ENCODE measurements at places on chromosomes 2 and 18.

GRCh38 chr18:3055186-3055728 lies 42.3 kb upstream of the LPIN2 start:
- no peak for DNase-seq

- peak; percentile 32 for DNase-seq
These were observed 21.2 kb upstream of the ACVR1 start for GRCh38 chr2:157897106-157897971.

GRCh38 chr2:20207051-20207450 lies 17.9 kb downstream of the SDC1 start:
- DNase-seq, result no peak

DNA sequence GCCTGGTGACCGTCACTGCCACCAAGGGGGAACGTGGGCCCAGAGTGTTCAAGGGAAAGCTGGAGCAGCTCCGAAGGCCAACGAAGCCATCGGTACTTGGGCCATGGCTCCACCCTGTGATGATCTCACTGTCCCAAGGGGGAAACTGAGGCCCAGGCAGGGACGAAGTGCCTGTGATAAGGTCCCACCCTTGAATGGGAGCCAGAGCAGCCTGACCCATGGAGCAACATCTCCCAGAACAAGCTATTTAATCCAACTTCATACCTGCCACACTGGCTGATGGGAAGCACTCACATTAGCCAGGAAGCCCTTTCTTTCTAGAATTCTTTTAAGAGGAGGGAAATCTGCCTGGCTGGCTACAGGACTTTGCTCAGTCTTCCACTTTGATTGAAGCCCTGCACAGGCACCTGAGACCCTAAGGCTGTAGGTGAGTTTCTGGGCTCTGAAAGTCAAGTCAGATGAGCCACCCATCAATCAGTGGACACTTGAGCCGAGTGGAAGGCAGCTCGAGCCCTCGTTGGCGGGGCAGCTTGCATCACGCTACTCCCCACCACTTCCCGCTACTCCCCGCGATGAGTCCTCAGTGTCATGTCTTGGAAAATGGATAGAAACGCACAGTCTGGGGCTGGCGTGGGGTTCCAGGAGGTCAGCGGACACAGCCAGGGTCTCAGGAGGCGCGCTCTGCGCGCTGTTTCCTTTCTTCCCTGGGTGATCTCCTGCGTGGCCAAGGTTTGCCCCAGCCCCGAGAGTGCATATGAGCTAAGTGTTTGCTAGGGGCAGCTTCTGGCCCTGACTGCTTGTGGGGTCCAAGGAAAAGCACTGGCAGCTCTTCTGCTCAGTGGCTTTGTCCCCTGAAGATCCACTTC lies 2.5 kb upstream of the HS6ST1 start:
- DNase-seq, result no peak

DNA sequence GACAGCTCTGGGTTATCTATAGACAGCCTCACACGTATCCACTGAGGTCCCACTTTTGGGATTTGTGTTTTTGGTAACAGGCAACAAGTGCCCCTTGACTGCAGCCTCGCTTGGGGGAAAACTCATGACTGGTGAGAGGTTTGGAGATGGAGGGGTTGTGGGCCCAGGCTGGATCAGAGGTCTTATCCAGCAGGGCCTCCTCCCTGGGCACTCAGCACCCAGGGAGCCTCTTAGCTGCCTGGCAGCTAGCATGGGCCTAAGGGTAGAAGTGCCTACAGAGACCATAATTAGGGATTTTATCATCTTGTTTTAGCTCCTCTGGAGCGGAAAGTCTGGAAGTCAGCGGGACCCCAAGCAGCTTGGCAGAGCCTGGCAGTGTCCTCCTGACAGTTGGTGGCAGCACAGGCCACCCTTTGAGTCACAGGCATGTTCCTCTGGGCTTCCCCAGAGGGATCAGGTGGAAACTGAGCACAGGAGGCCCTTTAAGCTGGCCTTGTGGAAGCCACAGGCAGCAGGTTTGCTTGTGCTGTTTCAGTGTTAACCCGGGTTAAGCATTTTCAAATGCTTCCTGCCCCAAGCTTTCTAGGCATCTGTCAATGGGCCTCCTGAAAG lies 143.1 kb downstream of the KCTD1 start:
- no peak for DNase-seq

DNA sequence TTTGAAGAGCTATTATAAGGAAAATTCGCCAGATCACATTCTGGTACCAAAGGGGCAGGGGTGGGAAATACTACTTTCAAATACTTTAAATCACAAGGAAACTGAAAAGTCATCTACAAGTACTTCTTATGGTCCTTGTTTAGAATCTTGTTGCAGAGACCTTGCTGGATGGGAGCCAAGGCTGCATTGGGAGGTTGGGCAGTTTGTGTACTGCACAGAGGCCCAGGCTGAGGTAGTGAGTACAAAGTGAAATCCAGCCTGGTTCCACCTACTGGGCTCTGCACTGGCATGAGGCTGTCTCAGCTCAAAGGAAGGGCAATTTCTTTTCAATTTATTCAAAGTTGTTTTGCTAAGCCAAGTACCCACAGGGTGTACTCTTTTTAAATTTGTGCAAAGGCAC lies 140.3 kb upstream of the DLX2 start:
- DNase-seq, result no peak

GRCh38 chr2:216664593-216665034 lies 30.7 kb downstream of the IGFBP5 start:
- DNase-seq, result no peak

DNA sequence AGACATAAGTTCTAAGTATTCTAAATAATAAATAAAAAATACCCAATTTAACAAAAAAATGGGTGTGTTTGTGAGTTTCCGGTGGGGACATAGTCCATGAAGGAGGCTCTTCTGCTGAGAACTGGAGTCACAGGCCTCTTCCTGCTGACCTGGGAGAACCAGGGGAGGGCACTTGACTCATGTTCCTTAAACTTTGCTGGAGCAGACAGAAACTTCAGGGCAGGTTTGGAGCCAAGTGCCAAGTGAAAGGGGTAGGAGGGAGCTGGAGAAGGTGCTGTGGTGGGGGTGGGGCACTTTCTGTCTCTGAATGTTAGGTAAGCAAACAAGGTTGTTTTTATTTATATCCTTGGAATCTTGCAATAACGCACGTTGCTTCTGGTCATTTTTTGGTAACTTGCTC lies 78.8 kb upstream of the TTN start:
- no peak for DNase-seq

- no peak for DNase-seq
These were observed 250.9 kb downstream of the DCDC2C start for GRCh38 chr2:3954261-3954660.

DNA sequence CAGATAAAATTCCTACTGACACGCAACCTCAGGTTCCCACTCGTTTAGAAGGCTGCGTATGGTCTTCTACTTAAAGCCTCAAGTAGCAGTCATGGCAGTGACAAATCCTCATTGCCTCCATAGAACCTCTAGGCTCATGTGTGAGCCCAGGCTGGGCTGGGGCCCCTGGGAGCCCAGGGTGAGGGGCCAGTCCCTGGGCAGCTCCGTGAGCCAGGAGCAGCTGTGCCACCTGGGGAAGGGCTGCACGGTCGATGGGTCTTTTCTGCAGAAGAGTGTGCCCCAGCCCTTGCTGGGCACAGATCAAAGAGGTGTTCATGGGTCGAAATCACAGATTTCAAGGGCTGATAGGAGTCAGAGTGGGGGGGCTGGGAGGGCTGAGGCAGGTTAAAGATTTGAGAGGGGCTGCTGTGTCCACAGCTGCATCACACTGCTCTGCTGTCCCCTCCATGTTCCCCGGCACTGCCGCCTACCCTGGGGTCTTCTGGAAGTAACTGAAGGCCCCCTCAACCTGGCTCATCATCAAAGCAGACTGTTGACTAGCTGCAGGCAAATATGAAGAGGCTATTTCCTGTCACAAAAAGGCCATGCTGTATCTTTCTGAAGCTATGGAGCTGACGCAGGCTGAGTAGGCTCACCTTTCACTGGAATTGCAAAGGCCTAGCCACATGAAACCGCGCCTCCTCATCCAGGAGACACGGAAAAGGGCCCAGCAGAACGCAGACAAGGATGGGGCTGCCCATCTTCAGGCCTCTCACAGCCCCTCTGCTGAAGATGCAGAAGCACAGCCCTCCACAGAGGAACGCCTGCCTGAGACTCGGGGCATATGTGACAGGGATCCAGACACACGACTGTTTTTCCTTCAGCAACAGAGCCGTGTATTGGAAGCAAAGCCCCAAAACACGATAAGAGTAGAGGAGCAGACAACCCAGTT lies 35.7 kb upstream of the ALPP start:
- DNase-seq, result peak; percentile 3
